ENCODE measurements at places on chromosomes 13 and 19.

GRCh38 chr13:48573213-48574007, 40.5 kb upstream of the RCBTB2 start:
- no peak for DNase-seq

GRCh38 chr13:23949200-23949599, 51.9 kb upstream of the C1QTNF9B start:
- DNase-seq, result no peak

- no peak for DNase-seq
These were observed 98.1 kb downstream of the SERP2 start for GRCh38 chr13:44471686-44472085.

DNA sequence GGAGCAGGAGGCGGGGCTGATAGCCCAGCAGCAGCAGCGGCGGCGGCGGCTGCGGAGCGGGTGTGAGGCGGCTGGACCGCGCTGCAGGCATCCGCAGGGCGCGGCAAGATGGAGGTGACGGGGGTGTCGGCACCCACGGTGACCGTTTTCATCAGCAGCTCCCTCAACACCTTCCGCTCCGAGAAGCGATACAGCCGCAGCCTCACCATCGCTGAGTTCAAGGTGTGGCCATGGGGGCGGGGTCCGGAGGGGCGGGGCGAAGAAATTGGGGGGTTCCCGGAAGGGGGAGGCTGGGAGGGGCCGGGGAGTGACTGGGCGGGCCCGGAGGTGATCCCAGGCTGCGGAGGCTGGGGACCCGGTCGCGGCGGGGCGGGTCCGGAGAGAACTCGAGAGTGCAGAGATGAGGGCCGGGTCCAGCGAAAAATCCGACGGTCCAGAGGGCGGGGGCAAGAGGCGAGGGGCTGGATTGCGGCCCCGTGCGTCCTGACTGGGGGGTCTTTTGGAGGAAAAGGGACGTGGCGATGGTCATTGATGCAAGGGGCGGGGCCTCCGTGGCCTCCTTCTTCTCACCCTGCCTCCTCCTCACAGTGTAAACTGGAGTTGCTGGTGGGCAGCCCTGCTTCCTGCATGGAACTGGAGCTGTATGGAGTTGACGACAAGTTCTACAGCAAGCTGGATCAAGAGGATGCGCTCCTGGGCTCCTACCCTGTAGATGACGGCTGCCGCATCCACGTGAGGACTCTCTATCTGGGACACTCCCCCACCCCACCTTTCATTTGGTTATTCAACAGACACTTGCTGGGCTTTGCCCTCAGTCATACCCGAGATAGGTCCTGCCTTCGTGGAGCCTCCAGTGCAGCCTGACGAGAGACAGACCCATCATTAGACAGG, at the start of gene TBCB:
Gene TBCB (plus strand): TSS at position 16 of the 891 bp plus-strand sequence. CDS start 93 bp downstream, at position 109.
- DNase-seq, result peak; percentile 84

DNA sequence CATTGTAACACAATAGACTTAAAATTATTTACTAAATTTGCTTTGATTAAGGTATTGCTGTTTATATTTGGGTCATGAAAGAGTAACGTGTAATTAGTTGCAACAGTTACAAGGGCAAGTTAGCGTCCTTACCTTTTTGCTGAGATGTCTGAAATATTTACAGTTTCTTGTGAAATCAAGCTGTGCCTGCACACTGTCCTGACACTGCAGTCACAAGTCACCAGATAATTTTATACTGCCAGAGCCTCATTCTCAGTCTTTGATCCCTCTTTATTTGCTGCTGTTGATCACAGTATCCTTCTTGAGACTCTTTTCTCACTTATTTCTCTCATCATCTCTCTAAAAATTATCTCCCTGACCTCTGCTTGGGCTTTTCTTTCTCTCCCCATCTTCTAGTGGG, 8.4 kb upstream of the DIAPH3 start:
- DNase-seq, result no peak

GRCh38 chr19:5809053-5809452, 4.2 kb downstream of the NRTN start:
- DNase-seq, result no peak

DNA sequence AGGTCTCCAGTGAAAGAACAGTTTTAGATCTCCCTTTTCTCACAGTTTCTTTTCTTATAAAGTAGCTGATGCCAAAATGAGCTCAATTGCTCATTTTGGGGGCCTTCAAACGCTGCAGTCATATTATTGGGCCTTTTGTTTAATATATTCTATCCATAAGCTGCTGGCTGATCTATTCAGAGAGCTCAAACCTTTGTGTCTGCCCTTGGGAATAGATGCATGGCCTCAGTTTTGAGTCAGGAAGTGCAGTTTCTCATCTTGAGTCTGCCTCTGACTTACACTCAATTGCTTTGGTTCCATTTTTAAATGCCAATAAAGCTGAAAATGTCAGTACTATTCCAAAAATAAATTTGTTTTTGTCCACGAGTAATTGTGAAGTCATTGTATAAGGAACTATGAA, 468.9 kb downstream of the KLF12 start:
- DNase-seq, result no peak

DNA sequence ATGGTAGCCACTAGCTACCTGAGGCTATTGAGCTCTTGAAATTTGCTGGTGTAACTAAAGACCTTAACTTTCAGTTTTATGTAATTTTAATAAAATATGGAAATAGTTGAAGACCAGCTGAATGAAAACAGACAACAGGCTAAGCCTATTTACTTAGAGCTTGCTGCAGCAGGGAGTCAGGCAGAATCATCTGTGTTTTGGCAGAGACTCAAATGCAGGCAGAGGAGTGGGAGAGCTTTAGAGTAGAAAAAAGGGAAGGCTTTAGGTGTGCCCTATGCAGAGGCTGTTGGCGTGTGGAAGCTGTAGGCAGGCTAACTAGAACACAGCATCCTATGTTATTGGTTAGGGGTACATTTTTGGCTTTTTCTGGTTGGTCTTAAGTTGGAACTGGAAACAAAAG, 304.9 kb upstream of the NBEA start:
- DNase-seq, result no peak

- no peak for DNase-seq
These were observed 616 bp upstream of the PCDH17 start for GRCh38 chr13:57630661-57631595.

DNA sequence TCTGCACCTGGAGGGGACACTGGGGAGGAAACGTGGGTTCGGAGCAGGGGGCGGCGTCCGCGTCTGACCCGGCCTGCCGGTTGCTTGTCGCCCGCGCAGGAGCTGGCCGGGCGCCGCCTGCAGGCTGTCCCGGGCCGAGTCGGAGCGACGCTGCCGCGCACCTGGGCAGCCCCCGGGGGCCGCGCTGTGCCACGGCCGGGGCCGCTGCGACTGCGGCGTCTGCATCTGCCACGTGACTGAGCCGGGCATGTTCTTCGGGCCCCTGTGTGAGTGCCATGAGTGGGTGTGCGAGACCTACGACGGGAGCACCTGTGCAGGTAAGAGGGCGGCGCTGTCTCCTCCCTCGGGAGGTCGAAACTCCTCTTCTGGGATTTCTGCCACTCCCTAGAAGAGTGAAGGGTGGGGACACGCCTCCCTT, 1.3 kb downstream of the ITGBL1 start:
- no peak for DNase-seq

- no peak for DNase-seq
These were observed 9.8 kb upstream of the SIGLEC8 start for GRCh38 chr19:51467864-51468544.

GRCh38 chr13:68982961-68983619, 1124.5 kb upstream of the ATXN8OS start:
- DNase-seq, result no peak

GRCh38 chr13:45851171-45851921, at the start of gene SIAH3:
SIAH3 (minus strand) TSS chr13:45851753; CDS start chr13:45851629, 124 bp downstream.
- DNase-seq, result no peak

DNA sequence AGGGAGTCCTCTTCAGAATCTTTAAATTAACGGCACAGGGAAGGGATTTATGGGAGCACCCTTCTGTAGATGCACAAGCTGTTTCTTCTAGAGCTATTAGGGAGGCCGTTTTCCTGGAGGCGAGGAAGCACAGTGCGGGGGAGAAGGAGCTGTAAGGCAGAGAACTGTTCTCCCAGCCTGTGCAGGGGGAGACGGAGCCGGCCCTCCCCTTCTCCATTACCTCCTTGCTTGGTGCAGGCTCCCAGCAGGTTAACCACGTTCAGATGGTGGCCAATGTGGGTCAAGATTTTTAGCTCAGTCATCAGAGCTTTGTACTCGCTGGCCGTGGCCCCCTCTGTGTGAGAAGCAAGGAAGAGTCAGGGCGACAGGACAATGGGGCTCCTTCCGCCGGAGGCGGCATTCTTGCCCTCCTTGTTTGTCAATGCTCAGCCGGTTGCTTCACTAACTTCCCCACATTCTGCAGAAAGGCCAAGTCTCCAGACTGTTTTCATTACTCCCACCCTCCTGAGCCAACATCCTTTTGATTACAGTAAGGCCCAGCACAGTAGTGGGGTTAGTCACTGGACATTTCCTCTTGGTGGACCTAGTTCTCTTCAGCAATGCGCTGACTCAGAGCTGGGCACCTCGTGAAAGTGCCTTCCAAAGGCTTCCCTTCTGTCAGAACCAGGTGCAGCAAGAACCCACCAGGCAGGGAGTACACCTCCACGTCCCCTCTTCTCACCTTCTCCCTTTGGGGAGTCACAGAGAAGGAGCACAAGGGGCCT, 165.4 kb downstream of the FLT1 start:
- no peak for DNase-seq

GRCh38 chr13:66703597-66703996, 526.5 kb downstream of the PCDH9 start:
- no peak for DNase-seq

DNA sequence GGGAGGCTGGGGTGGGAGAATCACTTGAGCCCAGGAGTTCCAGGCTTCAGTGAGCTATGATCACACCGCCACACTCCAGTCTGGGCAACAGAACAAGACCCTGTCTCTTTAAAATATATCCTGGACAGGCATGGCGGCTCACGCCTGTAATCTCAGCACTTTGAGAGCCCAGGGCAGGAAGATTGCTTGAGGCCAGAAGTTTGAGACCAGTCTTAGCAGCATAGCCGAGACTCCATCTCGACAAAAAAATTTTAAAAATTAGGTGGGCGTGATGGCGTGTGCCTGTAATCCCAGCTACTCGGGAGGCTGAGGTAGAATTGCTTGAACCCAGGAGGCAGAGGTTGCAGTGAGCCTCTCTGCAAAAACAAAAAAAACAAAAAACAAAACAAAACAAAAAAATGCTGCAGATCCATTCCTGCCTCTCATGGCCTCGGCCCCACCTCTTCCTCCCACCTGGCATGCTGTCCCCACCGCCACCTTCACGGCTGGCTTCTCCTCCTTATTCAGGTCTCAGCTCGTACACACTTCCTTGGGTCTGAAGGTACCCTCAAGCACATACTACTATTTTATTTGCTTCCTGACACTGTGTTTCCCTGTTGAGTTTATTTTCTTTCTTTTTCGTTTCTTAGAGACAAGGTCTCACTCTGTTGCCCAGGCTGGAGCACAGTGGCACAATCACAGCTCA, 5.3 kb downstream of the RFX1 start:
- no peak for DNase-seq

DNA sequence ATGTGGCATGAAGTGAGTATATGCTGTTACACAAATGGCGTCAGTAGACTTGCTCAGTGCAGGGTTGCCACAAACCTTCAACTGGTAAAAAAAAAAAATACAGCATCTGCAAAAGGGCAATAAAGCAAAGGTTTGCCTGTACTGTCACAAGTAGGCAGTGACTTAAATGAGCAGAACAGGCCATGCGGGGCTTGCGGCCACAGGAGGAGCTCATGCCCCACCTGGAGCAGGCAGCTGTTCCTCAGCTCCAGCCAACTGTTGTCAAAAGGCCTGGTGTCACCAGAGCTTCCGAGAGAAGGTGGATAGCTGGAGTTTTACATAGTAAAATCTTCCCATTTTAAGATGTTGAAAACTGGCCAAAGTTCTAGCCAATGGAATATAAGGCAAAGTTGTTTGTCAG, 7.7 kb downstream of the ATP7B start:
- no peak for DNase-seq
